Activated naive CD4-positive, alpha-beta T cell treated with Interleukin-2 at 50 U/mL for 16 hours (primary cell): ENCODE measurements at places on chromosomes 2 and 18.
A peak's percentile ranks its signal among the peaks of the same experiment; 100 is the strongest.

- no peak for DNase-seq
These were observed 32.7 kb downstream of the ZFP36L2 start for GRCh38 chr2:43193652-43194120.

GRCh38 chr2:216012133-216012829, 1.1 kb downstream of the MREG start:
- no peak for DNase-seq

DNA sequence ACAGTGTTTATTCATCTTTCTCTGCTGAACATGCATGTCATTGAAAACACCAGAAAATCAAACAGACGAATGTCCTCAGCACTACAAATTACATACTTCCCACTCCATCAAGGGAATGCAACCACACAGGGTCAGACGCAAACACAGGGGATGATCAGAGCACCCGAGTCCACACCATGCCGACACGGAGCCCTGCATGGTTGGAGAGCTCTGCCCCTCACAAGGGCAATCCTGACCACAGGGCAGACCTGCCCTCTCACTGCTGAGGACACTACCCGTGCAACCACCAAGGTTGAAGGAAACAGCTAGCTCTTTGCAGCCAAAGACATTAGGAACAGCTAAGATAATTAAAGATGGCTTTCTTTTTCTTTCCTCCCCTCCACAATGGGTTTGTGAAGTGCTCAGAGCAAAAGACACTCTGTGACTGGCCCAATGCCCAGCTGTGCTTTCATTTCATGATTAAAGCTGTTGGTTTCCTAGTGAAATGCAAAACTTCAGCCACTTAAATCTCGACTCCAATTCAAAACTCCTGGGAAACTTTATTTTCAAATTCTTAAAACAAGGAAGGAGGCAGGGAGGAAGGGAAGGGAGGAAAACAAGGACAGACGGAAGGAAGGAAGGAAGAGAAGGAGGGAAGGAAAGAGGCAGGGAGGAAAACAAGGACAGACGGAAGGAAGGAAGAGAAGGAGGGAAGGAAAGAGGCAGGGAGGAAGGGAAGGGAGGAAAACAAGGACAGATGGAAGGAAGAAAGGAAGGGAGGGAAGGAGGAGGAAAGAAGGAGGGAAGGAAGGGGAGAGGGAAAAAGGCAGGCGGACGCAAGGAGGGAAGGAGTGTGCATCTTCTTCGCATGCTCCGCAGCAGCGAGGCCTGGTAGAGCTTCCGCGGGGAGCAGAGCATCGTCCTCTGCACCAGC, 65.8 kb downstream of the NDUFA10 start:
- DNase-seq: no peak

DNA sequence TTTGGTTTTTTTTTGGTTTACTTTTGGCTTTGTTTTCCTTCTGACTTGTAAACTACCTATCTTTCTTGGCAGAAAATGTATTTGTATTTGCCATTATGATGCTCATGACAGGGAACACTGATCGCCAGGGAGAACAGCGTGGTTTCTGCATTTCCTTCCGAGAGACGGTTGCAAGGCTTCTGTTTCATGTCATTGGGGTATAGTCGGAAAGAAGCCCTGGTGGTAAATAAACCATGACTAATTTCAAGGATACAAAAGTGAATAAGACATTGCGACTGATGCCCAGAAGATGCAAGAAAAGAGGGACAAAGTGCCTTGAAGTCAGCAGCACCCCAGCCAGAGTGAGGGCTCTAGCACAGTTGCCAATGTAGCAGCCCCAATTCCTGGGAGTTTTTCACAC, 4.2 kb upstream of the CAPN14 start:
- no peak for DNase-seq

GRCh38 chr2:56960581-56960980, 776.8 kb downstream of the CCDC85A start:
- DNase-seq: no peak

- no peak for DNase-seq
These were observed 47.3 kb upstream of the SLC14A2 start for GRCh38 chr18:45568017-45568416.

DNA sequence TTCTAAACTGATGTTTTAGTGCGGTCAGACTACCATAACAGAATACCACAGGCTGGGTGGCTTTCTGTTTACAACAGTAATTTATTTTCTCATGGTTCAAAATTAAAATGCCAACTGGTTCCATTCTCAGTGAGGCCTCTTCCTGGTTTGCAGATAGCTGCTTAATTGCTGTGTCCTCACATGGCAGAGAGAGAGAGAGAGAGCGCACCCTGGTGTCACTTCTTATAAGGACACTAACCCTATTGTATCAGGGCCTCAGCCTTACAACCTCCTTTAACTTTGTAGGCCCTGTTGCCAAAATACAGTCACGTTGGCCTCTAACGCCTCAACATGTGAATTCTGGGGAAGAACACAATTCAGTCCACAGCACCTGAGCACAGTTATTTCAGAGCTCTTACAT, 37.5 kb upstream of the ZNF385B start:
- DNase-seq: no peak

GRCh38 chr2:128357506-128358370, 39.1 kb upstream of the HS6ST1 start:
- DNase-seq: no peak

DNA sequence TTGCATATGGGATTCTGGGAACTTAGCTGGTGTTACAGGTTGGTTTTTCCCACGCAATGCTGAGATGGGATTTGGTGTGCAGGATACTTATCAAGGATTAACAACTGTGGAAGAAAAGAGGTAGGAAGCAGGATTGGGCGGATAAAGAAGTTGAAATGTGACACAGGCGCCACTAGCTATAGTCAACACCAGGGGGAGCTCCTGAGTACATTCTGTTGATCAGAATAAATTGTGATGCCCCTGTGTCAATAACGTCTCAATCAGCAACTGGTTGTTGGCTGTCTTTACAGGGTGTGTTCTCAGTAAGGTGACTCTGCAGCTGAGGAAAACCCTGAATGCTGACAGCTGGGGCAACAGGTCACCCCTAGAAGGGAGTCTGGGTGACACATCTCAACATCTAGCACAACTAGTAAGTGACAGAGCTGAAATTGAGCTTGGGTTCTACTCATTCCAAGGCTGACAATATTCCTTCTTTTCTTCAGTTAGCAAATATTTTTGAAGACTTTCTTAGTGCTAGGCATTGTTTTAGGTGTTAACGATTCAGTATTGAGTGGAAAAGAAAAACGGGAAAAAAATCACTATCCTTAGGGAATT, 143.0 kb downstream of the ARL6IP6 start:
- no peak for DNase-seq

DNA sequence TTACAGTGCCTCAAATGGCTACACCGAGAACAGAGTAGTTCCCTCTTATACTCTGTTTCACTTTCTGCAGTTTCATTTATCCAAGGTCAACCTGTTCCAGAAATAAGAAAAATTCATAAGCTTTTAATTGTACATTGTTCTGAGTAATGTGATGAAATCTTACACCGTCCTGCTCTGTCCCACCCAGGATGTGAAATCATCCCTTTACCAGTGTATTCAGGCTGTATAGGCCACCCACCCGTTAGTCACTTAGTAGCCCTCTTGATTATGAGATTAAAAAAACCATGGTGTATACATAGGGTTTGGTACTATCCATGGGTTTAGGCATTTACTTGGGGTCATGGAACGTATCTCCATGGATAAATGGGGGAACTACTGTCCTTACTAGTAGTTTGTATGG, 29.8 kb downstream of the STARD6 start:
- DNase-seq: no peak

GRCh38 chr2:172200495-172201085, 97.9 kb upstream of the DLX2 start:
- DNase-seq: no peak

- DNase-seq: no peak
These were observed 151.1 kb upstream of the RIOK3 start for GRCh38 chr18:23301972-23302371.

DNA sequence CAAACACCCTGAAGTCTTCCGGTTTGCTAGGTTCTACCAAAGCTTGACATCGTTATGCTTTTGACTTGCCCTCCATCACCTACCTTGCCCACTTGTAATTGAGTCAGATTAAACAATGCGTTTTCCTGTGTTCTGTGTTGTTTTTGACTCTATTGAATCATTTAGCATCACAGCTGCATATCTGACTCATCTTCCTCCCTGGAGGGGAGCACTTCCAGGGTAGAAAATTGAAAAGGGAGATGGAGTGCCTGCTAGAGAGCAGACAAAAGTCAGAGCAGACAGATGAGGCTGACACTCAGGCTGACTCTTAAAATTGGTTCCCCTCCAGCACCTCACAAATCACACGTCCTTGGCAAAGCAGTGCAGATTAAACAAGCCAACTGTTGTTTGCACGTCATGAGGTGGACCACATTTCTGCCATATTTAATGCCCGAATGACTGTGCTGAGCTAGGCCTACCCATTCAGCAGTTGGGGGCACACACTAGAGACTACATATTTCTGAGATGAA, 2.2 kb downstream of the MPP4 start:
- no peak for DNase-seq

GRCh38 chr2:119730671-119731177, 29.0 kb upstream of the PTPN4 start:
- DNase-seq: no peak

DNA sequence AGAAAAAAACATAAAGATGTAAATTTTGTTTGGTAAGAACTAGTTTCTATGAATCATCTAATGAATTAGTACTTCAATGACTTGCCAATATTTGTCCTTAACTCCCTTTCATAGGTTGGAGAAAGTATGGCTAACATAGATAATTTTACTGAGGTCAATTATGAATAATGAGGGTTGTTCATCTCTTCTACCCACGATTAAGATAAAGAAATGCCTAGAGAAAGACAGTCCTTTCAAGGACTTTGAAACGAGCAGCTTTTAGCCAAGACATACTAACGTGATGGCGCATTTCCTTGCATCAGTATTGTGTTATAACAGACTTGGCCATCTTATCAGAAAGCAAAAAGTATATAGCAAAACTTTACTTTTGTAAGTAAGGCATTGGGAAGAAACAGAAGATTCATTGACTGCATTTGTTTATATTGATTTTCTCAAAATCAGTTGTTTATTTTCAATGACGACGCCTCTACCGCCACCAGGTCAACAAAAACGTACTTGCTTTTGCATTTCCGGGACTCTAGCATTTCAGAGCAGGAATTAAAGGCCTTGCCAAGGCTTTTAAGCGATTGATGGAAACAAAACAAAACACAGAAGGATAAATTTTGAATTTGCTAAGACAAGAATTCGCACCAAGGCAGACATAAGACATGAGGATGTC, 961 bp downstream of the RBM43 start:
- no peak for DNase-seq

GRCh38 chr2:152348388-152348787, 13.4 kb downstream of the FMNL2 start:
- no peak for DNase-seq

DNA sequence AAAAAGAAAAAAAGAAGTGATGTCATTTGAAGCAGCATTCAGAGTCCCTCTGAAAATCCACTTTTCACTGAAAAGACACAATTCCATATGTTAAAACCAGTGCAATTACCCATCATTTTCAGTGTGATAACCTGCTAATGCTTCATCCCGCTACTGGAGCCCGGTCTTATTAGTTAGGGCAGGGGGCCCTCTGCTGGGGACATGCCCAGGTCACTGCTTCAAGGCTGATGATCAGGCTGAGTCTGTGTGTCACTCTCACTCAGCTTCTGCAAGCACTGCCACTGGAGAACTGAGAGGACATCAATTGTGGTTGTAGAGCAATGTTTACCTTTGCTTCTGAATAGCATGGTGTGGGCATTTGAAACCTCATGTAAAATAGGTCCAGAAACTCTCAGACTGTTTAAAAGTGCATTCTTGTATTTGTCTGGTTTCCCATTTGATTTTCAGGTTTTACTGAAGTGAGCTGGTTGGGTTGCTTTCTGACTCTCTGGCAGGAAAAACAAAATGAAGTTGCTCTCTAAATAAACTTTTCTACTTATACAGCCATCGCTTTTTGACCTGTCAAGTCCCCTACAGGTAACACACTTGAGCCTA, 49.2 kb upstream of the NXPH2 start:
- peak; percentile 16 for DNase-seq
